Activated CD8-positive, alpha-beta memory T cell treated with anti-CD3 and anti-CD28 coated beads for 4 hours (primary cell): ENCODE measurements at places on chromosomes 6 and 20.

DNA sequence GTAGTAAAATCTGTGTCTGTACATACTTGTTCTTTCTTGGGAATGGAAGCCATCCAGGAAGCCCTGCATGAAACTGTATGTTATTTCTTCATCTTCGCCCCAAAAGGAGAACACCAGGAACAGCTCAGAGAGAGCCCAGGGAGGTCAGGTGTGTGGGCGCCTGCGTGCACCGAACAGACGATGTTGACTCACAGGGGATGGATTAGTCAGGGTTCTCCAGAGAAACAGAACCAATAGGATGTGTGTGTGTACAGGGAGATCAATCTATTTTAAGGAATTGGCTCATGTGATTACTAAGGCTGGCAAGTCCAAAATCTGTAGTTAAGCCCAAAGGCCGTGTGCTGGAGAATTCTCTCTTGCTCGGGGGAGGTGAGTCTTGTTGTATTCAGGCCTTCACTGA lies 45.7 kb downstream of the RNASET2 start:
- no peak for DNase-seq

DNA sequence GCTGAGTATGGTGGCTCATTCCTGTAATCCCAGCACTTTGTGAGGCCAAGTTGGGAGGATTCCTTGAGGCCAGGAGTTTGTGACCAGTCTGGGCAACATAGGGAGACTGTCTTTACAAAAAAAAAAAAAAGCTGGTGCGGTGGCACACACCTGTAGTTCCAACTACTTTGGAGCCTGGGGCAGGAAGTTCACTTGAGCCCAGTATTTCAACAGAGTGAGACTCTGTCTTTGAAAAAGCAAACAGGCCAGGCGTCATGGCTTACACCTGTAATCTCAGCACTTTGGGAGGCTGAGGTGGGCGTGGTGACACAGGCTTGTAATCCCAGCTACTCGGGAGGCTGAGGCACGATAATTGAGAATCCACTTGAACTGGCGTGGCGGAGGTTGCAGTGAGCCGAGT lies 28.7 kb downstream of the MYBL2 start:
- DNase-seq: no peak

DNA sequence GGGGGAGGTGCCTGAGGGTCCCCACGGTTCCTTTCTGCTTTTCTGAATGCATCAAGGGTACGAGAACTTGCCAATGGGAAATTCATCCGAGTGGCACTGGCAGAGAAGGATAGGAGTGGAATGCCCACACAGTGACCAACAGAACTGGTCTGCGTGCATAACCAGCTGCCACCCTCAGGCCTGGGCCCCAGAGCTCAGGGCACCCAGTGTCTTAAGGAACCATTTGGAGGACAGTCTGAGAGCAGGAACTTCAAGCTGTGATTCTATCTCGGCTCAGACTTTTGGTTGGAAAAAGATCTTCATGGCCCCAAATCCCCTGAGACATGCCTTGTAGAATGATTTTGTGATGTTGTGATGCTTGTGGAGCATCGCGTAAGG lies 226.4 kb downstream of the SMOC2 start:
- no peak for DNase-seq

GRCh38 chr6:39982720-39983119 lies 48.5 kb upstream of the MOCS1 start:
- DNase-seq: no peak

GRCh38 chr6:4778086-4778485 lies 1.9 kb downstream of the CDYL start:
- no peak for DNase-seq
